ENCODE measurements at places on chromosomes 6 and 20.

- no peak for DNase-seq
These were observed 523.4 kb upstream of the BTBD3 start for GRCh38 chr20:11394145-11394833.

GRCh38 chr20:22429175-22430153, 154.9 kb downstream of the FOXA2 start:
- DNase-seq, result no peak

- DNase-seq, result peak; percentile 76
These were observed at the start of gene RAD21L1 for GRCh38 chr20:1225783-1226654. RAD21L1 (plus strand) TSS chr20:1226044; CDS start chr20:1228454, 2,410 bp downstream.

DNA sequence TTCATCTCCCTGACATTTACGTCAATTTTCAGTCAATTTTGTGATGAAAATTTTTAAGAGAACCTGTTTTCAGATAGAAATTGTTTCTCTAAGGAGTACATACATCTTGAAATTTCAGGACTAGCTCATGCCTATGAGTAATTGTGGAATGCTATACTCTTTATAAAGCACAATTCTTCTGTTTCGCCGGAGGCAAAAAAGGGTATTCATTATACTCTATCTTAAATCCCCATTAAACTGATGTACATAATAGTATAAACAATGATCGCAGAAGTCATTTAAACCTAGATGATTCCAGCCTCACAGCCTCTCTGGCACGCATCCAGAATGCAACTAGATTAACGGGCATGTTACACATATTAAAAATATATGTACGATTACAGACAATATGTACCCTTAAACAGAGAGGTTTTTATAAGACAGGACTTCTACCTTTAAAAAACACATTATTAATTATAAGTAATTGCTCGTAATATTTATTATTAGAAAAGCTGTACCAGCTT, 62.6 kb downstream of the NRSN1 start:
- DNase-seq, result no peak

GRCh38 chr20:49948178-49948577, 12.0 kb downstream of the RNF114 start:
- DNase-seq, result no peak

- DNase-seq, result no peak
These were observed 79.8 kb downstream of the PRDM1 start for GRCh38 chr6:106165885-106166485.

GRCh38 chr6:16228709-16229665, 9.4 kb upstream of the GMPR start:
- DNase-seq, result no peak

GRCh38 chr6:71453371-71453706, 164.7 kb downstream of the OGFRL1 start:
- no peak for DNase-seq

- DNase-seq, result no peak
These were observed 54.2 kb downstream of the SYNDIG1 start for GRCh38 chr20:24523661-24524060.

- DNase-seq, result peak; percentile 38
These were observed 1.2 kb downstream of the IRF4 start for GRCh38 chr6:392441-393390.

DNA sequence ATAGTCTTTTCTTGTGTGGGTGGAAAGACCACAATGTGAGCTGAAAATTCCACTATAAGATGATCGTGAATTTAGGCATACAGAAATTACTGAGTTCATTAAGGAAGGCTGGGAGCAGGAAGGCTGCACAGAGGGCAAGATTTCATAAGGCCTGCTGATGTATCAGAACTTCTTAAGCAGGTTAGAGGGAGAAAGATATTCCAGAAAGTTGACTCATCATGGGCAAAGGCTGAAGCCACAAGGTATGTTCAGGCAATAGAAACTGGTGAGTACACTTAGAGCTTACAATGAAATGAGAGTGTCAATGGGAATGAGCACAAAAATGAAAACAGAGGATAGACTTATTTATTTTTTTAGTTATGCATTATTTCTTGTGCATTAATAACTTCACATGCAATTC, 618.6 kb downstream of the CBLN4 start:
- DNase-seq, result no peak

DNA sequence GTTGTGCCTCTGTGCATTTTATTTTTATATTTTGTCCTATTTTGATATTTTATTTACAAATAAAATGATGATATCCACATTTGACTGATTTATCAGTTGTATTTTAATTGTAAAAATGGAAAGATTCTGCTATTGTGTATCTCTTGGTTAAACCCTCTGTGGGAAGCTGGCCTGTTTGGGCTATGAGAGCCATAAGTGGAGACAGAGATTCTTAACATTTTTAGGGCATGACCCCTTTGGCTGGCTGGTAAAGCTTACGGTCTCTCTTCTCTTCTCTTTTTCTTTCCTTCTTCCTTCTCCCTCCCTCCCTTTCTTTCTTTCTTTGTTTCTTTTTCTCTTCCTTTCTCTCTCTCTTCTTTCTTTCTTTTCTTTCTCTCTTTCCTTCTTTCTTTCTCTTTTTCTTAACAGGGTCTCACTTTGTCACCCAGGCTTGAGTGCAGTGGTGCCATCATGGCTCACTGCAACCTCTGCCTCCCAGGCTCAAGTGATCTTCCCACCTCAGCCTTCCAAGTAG, 172.3 kb upstream of the CDYL start:
- no peak for DNase-seq

GRCh38 chr6:40406175-40406574, 181.0 kb downstream of the LRFN2 start:
- DNase-seq, result no peak

DNA sequence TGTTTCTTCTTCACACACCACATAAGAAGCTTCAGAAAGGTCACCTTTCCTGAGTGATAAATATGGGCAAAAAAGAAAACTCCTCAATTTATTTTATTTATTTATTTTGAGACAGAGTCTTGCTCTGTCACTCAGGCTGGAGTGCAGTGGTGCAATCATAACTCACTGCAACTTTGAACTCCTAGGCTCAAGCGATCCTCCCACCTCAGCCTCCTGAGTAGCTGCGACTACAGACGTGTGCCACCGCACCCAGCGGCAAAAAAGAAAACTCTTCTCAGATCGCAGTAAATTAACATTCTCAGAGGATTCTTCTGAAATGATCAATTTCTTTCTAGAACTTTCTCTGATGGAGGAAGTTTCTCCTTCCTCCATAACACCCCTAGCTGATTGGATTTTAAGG, 111.2 kb downstream of the TRERF1 start:
- no peak for DNase-seq
